ENCODE measurements at places on chromosomes 5 and 9.

- peak; percentile 87 for DNase-seq
These were observed 21.0 kb downstream of the RUSC2 start for GRCh38 chr9:35510754-35511428.

- DNase-seq: no peak
These were observed 187.3 kb downstream of the DIRAS2 start for GRCh38 chr9:90455316-90455715.

DNA sequence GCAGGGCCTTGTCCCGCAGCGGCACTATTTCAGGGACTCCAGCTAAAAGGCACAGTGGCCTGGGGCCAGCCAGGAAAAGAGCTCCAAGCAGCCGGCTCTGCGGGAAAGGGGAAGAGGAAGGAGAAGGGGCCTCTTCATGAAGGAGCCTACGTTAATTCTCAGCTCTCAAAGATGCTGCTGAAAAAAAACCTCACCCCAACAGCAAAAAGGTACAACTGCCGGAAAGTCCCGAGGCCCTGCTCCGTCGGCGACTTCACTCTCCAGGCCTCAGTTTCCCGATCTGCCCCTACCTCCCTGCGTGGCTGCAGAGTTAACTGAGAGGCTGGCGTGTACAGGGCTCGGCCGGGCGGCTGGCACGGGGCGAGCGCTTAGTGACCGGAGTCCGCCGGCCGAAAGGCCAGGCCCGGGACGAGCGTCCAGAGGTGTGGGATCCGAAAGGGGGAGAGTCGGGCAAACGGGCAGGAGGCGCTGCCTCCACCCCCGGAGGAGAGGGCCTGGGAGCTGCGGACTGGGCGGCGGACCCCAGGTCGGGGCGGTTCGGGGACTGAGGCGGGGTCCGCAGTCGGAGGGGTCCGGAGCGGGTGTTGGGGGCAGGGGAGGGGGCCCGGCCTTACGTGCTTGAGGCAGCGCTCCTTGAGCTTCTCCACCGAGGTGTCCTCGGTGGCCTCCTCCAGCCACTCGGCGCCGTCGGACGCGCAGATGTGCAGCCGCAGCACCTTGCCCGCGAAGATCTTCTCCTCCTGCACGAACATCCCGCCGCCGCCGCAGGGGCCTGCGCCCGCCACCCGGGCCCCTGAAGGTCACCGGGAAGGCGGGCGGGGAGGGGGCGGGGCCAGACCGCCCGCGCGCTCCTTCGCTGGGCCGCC is 529 bp downstream of the UBAC1 start:
- no peak for DNase-seq

- DNase-seq: no peak
These were observed 175.9 kb downstream of the ENC1 start for GRCh38 chr5:74464512-74465209.

GRCh38 chr9:34501889-34502425 is 20.8 kb downstream of the ENHO start:
- DNase-seq: no peak

DNA sequence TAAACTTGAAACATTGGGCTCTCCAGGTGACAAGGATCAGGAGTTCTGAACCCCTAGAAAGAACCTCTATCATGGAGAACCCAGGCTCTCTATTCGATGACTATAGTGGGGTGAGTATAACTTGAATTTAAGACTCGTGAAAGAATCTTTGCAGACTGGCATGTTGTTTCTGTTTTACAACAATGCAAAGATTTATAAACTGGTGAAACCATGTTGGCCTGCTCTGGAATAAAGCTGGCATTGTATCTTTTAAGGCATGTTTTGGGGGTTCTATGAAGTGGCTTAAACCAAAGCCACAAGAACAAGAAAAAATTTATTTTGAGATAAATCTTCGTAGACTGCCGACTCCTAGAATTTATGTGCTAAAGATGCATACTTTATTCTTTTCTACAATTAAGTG is 9.8 kb upstream of the GDNF start:
- no peak for DNase-seq

GRCh38 chr9:27653957-27654356 is 80.7 kb upstream of the C9orf72 start:
- DNase-seq: no peak

DNA sequence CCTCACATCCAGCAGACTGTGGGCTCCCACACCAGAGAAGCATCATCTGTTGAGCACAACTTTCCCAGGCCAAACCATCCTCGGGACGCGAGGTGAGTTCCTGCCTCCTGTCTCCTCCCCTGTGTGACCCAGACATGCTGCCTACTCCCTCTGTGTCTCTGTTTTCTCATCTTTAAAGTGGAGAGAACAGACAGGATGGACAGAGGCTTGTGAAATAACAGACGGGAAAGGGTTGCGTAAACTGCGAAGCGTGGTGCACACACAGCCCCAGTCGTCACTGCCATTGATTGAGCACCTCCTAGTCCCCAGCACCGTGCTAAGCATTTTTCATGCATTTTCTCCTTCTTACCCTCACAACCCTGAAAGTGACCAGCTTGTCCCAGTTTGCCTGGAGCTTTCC is 52.1 kb upstream of the LMX1B start:
- DNase-seq: no peak

DNA sequence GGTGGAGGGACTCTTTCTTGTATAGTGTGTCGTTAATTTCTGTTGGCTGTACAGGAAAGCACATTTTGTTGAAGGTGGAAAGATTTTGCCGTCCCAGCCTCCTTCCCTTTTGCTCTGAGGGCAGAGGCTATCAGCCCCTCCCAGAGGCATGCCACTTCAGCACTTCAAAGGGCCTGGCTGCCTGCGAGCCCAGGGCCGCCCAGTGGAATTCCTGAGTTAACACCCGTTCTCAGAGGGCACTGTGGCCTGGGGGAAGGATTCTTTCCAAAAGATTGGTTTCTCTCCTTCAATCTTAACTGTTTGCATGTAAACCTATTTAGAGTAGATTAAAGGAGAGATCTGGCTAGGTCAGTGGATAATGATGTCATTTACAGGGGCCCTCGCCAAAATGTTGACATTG is 238.6 kb downstream of the FANCC start:
- peak; percentile 89 for DNase-seq

- DNase-seq: no peak
These were observed 15.9 kb downstream of the PCDHAC2 start for GRCh38 chr5:140982083-140982716.

- DNase-seq: no peak
These were observed 650.3 kb upstream of the KLF4 start for GRCh38 chr9:108139900-108140299.

DNA sequence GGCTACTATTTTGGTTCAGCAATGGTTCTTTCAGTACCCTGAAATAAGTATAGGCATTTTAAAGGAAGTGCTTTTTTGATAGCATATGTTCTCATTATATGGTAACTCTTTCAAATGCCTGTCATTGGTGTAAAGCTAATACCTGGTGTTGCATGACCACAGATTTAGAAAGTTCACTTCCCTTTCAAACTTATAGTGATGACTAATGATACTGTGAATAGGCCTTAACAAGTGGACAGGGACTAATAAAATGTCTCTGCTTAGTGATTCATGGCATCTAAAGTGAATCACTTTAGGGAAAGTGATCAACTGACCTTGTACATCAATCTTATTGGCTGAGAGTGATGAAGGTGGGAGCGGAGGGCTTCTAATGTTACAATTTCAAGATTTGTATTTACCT is 21.6 kb downstream of the MRPL22 start:
- no peak for DNase-seq

DNA sequence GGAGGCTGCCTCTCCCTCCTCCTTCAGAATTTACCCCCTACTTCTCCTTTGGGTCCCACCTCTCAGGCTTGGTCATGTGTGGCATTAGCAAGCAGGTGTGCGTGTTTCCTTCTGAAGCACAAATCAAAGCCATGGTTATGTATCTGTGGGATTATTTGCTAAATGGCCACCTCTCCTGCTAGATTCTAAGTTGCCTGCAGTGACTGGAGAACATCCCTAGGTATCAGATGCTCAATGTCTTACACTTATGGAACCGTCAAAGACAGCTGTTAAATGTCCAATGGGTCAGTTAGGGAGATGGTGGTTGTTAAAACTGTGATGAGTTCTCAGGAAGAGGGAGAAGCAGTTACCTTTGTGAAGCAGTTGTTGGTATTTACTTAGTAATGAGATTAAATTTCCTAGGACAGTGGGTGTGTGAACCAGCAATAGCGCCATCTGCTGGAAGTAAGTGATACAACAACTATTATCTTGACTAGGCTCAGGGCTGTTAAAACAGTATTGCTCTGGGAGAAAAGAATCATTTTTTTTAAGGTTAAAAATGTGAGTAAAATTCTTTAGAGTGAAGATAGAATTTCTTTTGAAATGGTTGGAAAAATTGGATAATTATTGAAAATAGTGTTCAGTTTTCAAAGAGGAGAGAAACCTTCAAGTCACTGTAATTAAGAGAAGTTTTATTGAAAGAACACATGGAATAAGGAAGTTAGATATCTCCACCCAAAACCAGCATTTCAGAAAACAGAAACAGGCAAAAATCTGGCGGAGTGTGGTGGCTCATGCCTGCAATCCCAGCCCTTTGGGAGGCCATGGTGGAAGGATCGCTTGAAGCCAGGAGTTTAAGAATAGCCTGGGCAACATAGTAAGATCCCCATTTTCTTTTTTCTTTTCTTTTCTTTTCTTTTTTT is 71.3 kb downstream of the TMC1 start:
- peak; percentile 54 for DNase-seq

DNA sequence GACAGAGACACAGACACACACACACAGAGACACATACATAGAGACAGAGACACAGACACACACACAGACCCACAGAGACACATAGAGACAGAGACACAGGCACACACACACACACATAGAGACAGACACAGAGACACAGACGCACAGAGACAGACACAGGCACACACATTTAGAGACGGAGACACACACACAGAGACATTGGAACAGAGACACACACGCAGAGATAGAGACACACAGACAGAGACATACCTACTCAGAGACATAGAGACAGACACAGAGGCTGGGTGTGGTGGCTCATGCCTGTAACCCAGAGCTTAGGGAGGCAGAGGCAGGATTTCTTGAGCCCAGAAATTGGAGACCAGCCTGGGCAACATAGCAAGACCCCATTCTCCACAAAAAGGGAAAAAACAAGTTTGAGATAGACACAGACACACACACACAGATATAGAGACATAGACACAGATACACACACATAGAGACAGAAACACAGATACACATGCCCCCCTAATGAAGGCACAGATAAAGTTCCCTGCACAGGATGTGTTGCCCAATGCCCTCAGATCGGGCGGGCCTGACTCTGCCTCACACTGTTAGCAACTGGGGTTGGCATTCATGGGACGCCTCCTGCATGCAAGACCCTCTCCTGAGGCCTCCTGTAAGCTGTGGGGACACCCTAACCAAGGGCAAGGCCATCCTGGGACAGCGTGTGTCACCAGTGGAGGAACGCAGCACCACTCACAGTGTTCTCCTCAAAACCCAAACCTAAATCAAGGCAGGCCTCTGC is 3.3 kb upstream of the RALGDS start:
- DNase-seq: no peak

- no peak for DNase-seq
These were observed 97.3 kb downstream of the PLCXD3 start for GRCh38 chr5:41413074-41413473.

GRCh38 chr9:94554439-94555331 is at the start of gene PCAT7:
Gene PCAT7, plus strand, starts transcription at chr9:94555083.
- peak; percentile 95 for DNase-seq

DNA sequence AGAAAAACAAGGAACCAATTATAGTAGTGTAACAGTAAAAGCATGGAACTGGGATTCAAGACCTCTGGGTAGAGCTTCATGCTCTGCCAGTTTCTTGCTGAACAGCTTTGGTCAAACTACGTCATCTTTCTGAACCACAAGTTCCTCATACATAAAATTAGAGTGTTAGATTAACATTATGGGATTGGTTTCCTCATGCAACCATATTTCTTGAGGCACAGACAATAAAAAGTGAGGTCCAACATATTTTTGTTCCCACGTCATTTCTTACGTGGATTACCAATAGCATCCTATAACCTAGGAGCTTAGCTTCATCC is 354.8 kb downstream of the TMEM232 start:
- no peak for DNase-seq

DNA sequence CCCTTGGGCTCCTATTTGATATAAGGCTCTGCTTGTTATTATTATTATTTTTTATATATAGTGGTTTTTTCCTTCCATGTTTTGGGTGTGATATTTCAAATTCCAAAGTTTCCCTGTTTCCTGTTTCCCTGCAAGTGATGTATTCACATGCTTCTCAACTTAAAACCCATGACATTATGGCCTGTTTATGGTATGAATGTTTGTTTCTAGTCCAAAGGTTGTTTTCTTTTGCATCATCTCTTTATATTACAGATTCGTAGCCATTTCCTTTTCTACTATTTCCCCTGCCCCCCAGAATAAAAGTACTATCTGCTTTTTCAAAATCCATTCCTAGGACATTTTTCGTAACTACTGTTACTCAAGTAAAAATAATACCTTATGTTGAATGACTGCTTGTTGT is 7.5 kb downstream of the SEMA6A start:
- no peak for DNase-seq

GRCh38 chr9:18393340-18394130 is 80.4 kb upstream of the ADAMTSL1 start:
- peak; percentile 56 for DNase-seq

DNA sequence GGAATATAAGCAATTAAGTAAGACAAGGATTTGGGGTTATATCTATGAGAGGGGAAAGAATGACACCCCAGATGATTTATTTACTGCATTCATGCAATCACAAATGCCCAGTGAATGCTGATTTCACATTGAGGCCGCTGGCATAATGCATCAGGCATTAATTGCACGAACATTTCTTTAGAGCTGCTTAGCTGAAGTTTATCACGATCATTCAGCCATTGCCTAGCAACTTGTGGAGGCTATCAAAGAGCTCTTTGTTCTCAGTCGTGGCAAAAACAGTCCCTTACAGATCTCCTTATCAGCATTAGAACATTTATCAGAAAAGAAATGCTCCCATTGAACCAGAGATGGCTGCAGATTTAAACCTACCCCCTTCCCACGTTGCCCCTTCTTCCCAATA is 88.7 kb upstream of the PRRC1 start:
- no peak for DNase-seq

DNA sequence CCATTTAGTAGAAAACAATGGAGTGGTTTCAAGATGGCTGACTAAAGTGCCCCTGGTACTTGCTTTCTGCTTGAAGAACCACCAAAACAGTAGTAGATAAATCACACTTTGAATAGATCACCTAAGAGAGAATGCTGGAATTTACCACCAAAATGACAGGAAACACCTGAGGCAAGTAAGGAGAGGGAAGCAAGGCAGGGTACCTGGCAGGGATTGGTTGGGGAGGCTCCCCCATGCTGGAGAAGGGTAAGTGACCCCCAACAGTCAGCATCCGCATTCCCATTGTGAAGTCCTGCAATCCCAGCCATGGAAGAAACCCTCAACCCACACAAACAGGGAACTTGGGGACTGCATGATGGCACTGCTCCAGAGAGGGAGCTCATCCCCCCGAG is 105.5 kb downstream of the PLPP1 start:
- DNase-seq: no peak

DNA sequence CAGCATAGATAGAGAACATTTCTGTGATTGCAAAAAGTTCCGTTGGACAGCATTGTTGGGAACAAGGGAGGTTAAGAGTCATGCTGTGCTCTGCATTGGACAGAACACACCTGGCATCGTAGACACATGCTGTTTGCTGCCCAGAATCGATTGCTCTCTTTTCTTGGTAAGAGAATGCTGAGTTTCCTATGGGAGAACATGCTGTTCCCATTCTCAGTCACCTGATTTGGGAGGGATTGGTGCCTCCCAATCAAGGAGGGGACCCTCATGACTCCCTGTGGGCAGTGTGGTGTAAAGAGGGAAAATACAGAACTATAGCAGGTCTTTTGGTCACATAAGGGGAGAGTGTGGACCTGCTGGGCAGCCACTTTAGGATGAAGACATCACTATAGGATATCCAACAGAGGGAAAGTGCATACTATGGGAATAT is 555.4 kb upstream of the CLINT1 start:
- no peak for DNase-seq

All from islet precursor cell (in vitro differentiated cells).